SJCRH30 (cell line): ENCODE measurements at places on chromosomes 5 and 9. TPM values are rescaled to one million over a fixed set of nuclear protein-coding genes. Genes with fewer than 3 reads are reported as not detected.

Gene ENHO
- total RNA-seq: 0.25 TPM in 1 of 2 replicates, not detected in the other

Gene CEL
- total RNA-seq: 0.53 and 0.71 TPM in 2 replicates

Gene BHMT
- not detected in 2 replicates for total RNA-seq

Gene SPATA31E1
- total RNA-seq: not detected in 2 replicates

Gene REEP2
- total RNA-seq: 4.9 and 8.5 TPM in 2 replicates

Gene GALT
- total RNA-seq: 16.4 and 18.9 TPM in 2 replicates

Gene PCDHA7
- total RNA-seq: not detected in 2 replicates

Gene ADAMTS2
- total RNA-seq: not detected in 2 replicates

Gene LHX2
- total RNA-seq: 0.48 and 1.6 TPM in 2 replicates

Gene TEK
- total RNA-seq: 1.7 and 2.3 TPM in 2 replicates

Gene LRRC26
- total RNA-seq: 0.24 and 0.53 TPM in 2 replicates

Gene DIRAS2
- not detected in 2 replicates for total RNA-seq

Gene DMRT2
- 28.6 and 33.1 TPM in 2 replicates for total RNA-seq

Gene PPP1R26
- total RNA-seq: 6.6 and 7.6 TPM in 2 replicates

Gene FBP2
- not detected in 2 replicates for total RNA-seq

Gene FOXD4L5
- 0.33 and 0.59 TPM in 2 replicates for total RNA-seq

Gene WDR31
- total RNA-seq: 0.77 and 0.79 TPM in 2 replicates

Gene ADAMTS16
- 0.35 and 0.71 TPM in 2 replicates for total RNA-seq

Gene SNCAIP
- total RNA-seq: 0.13 and 0.49 TPM in 2 replicates

Gene SLC1A3
- 1.4 and 2.1 TPM in 2 replicates for total RNA-seq

Gene PCDHB6
- total RNA-seq: 0.15 and 0.26 TPM in 2 replicates

Gene GKAP1
- 10.8 and 13.4 TPM in 2 replicates for total RNA-seq
